ENCODE measurements at places on chromosomes 11 and 22.

DNA sequence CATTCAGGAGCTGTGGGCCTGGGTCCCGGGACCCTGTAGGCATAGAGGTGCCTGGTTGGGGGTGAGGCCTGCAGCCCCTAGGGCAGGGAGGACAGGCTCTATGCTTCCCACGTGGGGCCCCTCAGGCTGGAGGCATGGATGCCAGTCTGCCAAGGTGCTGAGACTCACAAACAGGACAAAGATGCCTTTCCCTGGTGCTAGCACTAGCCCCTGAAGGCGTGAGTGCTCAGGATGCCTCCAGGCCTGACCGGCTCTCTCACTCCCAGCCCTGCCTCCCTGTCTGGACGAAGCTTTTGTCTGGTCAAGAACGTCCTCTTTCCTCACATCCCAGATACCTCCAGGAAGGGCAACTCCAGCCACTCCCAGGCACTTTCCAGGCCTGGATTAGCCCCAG is 2.1 kb downstream of the CDC42BPG start:
- no peak for DNase-seq

- no peak for DNase-seq
Observed at GRCh38 chr11:106520146-106520912, 442.9 kb downstream of the AASDHPPT start.

- no peak for DNase-seq
Observed at GRCh38 chr11:42407341-42407740, 904.5 kb upstream of the API5 start.

GRCh38 chr22:36155702-36156101 is 4.9 kb downstream of the APOL3 start:
- no peak for DNase-seq

GRCh38 chr11:32606220-32606619 is 22.6 kb downstream of the EIF3M start:
- no peak for DNase-seq

DNA sequence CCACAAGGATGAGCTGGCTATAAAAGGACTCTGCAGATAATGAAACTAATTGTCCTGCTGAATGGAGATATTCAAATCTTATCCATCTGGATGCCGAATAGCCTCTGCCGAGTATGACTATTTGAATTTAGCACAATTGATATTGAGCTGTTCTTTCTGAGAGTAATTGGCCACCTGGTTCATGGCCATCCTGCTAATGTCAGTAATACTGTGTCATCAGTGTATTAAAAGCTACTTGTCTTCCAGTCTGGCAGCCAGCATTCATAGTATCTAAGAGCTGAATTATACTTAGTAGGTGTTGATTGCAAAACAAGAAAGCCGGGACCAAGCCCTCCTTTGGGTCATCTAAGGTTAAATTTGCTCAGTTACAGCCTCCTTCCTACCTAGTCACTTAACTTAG is 310.7 kb upstream of the NCAM1 start:
- DNase-seq: no peak

GRCh38 chr11:85495918-85496317 is 131.2 kb downstream of the DLG2 start:
- no peak for DNase-seq

GRCh38 chr11:2536440-2536989 is 91.7 kb downstream of the KCNQ1 start:
- peak; percentile 2 for DNase-seq

All from activated naive CD4-positive, alpha-beta T cell treated with anti-CD3 and anti-CD28 coated beads for 36 hours (primary cell).